Hippocampal formation (tissue), 2 donors: ENCODE measurements at places on chromosomes 12 and 14.

GRCh38 chr12:75207338-75208083 lies 2.1 kb downstream of the KCNC2 start:
- DNase-seq = no peak

GRCh38 chr12:104578453-104578852 lies 121.7 kb downstream of the CHST11 start:
- no peak for DNase-seq

GRCh38 chr12:14211947-14212387 lies 153.5 kb upstream of the ATF7IP start:
- peak; percentile 7 for DNase-seq

GRCh38 chr14:99035712-99036610 lies 236.0 kb downstream of the BCL11B start:
- peak; percentile 9 for DNase-seq

- DNase-seq = no peak
Measured at GRCh38 chr12:22626406-22626805, 1.4 kb downstream of the ETNK1 start.

DNA sequence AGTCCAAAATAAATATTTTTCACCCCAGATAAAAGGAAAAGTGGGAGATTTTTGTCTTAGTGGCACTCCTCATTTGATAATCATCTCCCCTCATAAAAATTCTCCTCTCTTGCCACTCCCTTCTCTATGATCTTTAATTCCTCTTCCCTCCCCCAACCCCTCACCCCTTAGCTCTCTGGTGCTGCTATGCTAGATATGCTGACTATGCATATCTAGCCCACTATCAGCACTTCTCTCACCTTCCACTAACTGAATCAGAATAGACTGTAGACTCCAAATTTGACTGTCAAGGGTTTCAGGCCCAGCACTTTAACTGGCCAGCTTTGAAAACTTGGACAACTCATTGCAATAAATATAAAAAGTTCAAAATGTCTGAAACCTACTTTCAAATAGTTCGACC lies 254.2 kb downstream of the ETNK1 start:
- no peak for DNase-seq

GRCh38 chr12:94297876-94298505 lies 149.6 kb downstream of the PLXNC1 start:
- no peak for DNase-seq

DNA sequence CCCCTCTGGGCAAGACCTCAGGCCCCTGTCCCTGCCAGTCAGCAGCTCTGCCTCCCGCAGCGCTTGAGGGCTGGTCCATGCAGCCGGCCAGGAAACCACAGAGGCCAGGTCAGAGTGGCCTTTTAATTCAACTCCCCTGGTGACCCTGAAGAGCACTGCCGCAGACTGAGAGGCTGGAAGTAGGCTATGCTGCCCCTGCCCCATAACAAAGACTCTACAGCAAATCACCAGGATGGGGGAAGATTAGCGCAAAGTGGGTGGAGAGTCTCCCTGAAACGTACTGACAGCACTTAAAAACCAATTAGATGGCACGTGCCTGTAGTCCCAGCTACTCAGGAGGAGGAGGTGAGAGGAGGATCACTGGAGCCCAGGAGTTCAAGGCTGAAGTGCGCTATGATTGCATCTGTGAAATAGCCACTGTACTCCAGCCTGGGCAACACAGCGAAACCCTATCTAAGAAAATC lies 70.5 kb downstream of the ITPK1 start:
- no peak for DNase-seq

- DNase-seq = no peak
Measured at GRCh38 chr12:14840616-14841015, 2.7 kb downstream of the ART4 start.

DNA sequence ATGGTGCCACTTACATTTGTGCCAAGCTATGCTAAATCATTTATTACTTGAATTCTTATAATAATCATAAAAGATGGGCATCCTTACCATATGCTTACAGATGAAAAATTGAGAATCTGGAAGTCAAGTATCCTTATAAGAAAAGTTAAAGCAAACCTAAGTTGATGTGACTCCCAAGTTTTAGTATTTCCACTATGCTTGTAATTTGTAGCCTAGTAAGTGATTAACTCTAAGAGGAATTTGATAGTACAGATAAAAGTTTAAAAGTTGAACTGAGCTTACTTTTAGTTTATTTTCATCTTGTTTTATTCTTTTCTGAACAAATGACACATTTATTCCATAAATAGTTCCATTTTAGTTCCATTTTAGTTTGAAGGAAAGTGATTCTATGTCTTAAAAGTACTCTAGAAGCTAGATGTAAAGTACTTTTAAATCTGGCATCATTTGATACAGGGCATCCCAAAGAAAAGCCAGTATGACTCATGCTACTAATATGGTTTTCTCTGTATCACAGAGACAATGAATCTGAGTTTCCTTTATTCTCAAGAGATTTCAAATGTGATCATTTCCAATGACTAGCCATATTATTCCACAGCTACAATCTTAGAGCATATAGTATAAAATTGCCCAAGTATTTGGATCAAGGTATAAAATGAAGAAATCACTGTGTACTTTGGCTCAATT lies 596.0 kb downstream of the SLC16A7 start:
- no peak for DNase-seq

- DNase-seq = no peak
Measured at GRCh38 chr12:1821805-1822204, 1.4 kb downstream of the LRTM2 start.

DNA sequence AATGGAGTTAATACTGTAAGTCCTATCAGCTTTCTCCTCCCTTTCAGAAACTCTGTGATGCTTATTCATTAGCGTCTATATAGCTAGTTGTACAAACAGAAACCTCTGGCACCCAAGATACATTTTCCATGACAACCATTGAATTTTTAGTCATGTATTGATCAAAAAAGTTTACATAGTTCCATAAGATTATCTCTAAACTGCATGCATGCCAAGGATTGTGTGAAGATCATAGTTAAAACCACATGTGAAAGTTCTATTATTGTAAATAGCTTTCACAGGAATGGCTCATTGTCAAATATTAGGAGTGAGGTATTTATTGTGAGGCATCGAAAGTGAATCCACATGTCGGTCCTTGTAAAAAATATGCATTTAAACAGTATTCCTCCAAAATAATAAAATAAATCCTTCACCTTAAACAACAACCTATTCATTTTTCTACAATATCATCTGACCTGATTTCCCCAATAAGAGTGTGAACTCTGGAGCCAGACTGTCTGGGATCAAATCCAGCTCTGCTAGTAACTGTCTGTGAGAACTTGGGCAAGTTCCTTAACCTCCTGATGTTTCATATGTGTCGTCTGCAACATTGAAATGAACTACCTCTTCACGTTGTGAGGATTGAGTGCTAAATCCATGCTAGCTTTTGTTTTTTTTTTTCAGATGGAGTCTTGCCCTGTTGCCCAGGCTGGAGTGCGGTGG lies 10.6 kb upstream of the CDKL1 start:
- no peak for DNase-seq

DNA sequence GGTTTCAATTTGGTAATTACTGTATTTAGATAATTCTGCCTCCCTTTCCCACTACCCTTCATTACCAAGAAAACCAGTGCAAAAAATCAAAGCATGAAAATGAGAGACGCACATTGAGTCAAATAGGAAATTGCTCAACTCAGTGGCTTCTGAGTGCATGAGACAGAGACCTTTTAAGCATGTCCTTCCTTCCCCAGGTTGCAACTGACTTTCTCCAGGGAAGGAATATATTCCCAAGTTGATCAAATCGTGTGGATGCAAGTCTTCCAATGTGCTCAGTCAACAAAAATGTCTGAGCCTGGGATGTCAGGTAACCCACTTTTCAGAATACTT lies 12.9 kb downstream of the BMP4 start:
- no peak for DNase-seq

DNA sequence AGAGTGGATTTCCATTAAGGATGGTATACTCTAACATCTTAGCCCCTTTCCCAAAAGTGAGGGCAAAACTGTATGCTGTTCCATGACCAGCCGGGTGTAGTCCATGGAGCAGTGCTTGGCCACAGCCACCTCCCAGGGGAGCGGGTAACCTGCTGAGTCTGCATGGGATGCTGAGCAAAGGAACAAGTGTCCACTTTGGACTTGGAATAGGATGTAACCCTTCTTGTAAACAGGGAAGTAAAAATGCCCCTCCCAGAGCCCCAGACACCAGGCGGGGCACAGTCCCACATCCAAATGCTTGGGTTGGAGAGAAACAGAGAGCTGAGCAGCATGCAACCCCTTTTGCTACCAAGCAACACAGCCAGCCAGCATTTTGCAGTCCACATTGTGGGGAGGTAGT lies 65.6 kb downstream of the ACTN1 start:
- DNase-seq = no peak

DNA sequence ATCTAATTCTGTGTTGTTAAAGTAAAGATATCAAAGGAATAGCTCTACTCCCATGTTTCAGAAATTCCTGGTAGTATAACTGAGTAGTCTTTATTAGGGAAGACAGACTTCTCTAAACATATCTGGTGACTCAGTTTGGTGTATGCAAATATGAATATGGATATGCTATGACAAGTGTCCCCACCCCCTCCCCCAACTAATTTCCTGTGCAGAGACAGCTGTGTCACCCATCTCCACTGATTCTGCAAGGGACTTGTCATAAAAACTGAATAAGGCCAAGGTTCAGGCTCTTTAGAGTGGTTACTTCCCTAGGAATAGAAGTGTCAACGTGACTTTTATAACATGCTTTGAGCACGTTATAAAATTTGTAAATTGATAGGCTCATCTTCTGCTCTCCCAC lies 429.1 kb downstream of the DAD1 start:
- DNase-seq = no peak

DNA sequence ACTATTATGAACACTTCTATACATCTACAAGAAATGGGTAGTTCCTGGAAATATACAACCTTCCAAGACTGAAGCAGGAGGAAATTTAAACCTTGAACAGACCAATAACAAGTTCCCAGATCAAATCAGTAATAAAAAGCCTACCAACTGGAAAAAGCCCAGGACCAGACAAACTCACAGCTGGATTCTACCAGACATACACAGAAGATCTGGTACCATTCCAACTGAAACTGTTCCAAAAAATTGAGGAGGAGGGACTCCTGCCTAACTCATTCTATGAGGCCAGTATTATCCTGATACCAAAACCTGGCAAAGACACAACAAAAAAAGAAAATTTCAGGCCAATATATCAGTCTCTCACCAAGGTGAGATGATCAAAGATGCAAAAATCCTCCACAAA lies 189.4 kb downstream of the RPS29 start:
- DNase-seq = no peak

- DNase-seq = no peak
Measured at GRCh38 chr12:2999265-2999841, 40.2 kb downstream of the TEAD4 start.

GRCh38 chr14:103738166-103738565 lies 22.6 kb downstream of the ZFYVE21 start:
- DNase-seq = no peak

DNA sequence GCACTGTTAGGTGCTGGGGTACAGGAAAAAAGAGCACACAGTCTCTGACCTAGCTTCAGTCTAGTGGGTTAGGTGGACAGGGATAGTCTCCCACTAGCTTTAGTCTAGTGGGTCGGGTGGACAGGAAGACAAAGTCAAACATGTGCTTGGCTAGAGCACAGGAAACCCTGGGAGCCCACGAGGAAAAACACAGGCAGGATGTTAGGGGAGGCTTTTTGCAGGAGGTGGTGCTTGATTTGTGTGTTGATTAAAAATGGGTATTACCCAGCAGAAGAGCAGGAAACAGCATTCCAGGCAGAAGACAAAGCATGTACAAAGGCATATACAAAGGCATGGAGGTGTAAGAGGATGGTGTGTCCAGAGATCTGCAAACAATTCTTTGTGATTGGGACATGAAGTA lies 23.3 kb downstream of the SLC38A2 start:
- no peak for DNase-seq

DNA sequence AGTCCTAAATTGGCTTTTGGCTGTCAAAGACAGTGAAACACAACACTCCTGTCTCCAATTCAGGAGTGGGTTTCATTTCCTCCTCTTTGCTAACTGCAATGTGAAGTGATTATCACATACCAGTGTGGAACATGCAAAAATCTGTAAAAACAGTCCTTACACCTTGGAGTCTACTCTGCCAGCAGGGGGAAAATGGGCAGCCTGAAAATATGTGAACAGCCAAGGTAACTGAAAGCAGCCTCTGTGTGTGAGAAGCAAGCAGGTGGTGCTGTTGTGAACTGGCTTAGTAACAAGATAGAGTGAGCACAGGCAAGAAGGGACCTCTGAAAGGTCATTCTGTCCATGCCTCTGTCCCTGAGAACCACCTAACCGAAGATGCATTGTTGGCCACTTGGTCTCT lies 6.0 kb downstream of the PRMT8 start:
- no peak for DNase-seq

- DNase-seq = no peak
Measured at GRCh38 chr14:99198746-99199502, 73.1 kb downstream of the BCL11B start.

- peak; percentile 86 for DNase-seq
Measured at GRCh38 chr12:46368138-46368537, 4.4 kb downstream of the SLC38A2 start.
